Gastroesophageal sphincter (tissue), 4 donors: ENCODE measurements at places on chromosomes 4 and X. TPM values are rescaled to one million over a fixed set of nuclear protein-coding genes. Genes with fewer than 3 reads are reported as not detected.

- ATAC-seq, result no peak
Measured at GRCh38 chr4:168737806-168738172, 240.9 kb downstream of the PALLD start.

The VAMP7 gene
- 32.4 TPM for total RNA-seq

- no peak for ATAC-seq
Measured at GRCh38 chrX:118637997-118638396, 89.4 kb upstream of the IL13RA1 start.

DNA sequence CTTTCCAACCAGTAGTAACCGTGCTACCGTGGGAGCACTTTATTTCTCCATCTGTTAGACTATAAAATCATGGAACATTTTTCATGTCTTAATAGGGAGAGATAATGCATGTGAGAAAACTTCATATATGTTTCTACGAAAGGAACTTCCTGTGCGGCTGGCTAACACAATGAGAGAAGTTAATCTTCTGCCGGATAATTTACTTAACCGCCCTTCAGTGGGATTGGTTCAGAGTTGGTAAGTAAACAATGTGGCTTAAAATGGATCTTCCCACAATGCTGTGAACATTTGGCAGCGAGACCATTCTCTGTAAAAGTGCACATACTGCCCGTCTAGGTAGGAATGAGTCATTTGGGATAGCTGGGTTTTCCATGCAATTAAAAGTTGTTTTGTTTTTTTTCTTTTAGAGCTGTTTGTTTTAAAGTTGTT is 29.6 kb downstream of the PDK3 start:
- peak; percentile 79 for ATAC-seq

DNA sequence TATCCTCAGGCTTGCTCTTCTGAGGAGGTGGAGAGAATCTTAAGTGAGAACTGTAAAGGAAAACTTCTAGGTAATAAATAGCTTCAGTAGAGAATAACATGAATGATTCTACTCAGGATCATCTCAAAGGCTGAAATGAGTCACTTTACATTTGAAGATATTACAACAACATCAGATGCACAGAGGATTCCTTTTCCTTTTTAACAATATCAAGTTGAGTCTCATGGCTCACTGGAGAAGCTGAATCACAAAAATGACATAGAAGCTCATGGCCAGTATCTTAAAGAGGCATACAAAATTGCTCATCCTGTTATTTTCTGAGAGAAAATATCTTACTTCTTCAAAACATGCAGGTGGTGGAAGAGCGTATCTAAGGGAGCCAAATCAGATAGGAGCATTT is 72.5 kb upstream of the EMCN start:
- no peak for ATAC-seq

DNA sequence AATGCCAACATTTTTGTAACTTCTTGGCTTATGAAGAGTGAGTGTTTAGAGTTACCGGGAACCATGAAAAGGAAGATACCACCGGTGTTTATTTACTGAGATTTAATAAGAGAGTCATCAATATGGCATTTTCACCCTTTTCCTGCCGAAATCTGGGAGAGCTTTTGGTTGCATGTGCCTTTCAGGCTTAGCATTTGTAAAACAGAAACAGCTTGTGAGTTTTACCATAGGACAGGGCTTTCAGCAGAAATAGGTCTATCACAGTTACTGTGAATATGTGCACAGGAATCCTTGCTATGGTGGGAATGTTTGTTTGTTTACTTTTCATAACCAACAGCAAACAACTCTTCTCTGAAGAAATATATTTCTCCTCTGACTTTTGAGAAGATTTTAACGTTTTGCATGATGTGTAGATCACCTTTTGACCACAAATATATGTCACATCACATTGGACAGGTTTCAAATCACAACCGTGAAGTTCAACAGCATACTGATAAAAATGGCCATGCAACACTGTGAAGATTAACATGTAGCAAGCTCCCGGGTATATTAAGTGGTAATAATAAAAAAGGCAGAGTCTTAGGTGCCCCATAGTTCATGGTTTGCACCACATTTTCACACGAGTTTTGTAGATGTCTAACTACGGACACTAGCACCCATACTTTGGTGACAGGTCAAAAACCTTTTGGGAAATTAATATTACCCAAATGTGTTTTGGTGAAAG is 21.3 kb downstream of the ARHGAP24 start:
- no peak for ATAC-seq

- no peak for ATAC-seq
Measured at GRCh38 chr4:174859904-174860303, 30.9 kb upstream of the GLRA3 start.

The DIAPH2 gene
- total RNA-seq, result 81.9 TPM

DNA sequence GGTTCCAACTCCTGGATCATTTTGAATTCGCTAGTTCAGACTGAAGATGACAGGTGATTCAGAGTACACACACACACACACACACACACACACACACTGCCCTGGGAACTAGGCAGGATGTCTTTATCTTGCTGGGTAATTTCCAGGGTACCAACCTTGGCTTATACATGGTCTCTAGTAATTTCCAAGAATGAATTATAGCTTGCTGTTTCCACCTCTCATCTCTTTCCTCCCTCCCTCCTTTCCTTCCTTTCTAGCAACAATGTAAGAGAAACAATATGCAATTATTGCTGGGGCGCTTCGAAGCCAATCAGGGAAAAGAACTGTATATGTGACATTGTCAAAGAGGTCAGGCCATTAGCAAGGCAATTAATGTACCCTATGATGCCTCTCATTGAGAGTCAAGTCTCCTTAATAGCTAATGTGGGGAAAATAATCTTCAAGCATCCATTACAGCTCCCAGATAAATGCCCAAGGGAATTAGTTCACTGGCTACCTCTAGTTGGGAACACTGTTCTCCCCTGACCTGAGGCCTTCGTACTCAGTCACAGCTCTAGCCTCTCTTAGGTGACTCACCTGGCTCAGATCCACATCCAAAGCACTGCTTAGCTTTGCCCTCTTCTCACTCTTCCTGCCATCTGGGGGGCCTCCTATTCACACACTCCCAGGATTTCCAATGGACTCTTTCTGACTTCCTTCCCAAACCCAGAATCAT is 311.5 kb downstream of the PPP1R2C start:
- ATAC-seq, result no peak

DNA sequence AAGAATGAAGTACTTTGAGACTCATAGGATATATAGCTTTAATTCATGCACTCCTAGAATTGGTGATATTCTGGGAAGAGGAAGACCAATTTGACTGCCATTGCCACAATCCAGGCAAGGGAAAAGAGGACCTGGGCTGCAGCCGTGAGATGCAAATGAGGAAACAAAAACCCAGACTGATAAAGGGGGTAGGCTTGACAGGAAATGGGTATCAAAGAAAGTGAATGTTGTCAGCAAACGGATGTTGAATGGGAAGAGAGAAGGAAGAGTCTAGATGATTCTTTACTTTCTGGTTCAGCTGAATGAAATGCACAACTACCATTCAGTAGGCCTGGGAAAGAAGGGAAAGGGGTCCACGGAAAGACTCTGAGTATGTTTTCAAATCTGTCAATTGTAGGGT is 17.1 kb upstream of the ARHGEF6 start:
- ATAC-seq, result no peak

GRCh38 chrX:52031371-52031770 is 37.6 kb downstream of the MAGED4B start:
- no peak for ATAC-seq

DNA sequence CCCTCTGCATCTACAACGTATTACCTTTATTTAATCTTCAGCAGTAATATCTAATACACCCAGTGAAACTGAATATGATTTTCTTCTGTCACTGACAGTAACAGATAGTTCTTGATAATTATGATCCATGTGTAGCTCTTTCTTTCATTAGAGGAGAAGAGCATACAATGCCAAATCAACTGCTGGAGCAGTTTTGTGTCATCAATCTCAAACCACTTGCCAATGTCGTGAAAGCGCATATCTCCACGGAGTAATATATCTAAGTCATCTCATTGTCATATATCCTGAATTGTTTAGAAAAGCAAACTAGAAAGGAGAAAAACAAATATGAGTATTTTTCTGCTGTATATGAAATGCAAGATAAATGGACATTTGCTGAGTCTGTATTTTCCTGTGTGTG is 47.9 kb downstream of the DCAF8L1 start:
- ATAC-seq, result no peak

DNA sequence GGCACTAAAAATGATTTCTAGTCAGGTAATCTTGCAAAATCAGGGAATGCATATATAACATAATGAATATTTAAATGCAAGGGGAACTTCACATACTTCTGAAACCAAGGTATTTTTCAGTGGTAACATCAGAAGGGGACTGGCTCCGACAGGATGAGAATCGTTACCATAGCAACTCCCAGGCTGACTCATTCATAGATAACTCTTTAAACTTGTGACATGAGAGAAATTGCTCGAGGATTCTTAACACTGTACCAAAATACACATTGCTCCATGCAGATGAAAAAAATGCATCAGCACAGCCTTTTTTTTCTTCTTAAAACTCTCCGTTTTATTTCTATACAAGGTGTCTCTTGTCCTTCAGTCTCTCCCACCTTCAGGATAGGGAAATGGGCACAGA is 114.3 kb downstream of the GABRB1 start:
- no peak for ATAC-seq

GRCh38 chr4:171876636-171877035 is 63.4 kb downstream of the GALNTL6 start:
- ATAC-seq, result no peak

- ATAC-seq, result no peak
Measured at GRCh38 chr4:168853770-168854169, 156.3 kb downstream of the CBR4 start.

GRCh38 chrX:65731684-65732289 is 64.3 kb downstream of the MSN start:
- no peak for ATAC-seq

DNA sequence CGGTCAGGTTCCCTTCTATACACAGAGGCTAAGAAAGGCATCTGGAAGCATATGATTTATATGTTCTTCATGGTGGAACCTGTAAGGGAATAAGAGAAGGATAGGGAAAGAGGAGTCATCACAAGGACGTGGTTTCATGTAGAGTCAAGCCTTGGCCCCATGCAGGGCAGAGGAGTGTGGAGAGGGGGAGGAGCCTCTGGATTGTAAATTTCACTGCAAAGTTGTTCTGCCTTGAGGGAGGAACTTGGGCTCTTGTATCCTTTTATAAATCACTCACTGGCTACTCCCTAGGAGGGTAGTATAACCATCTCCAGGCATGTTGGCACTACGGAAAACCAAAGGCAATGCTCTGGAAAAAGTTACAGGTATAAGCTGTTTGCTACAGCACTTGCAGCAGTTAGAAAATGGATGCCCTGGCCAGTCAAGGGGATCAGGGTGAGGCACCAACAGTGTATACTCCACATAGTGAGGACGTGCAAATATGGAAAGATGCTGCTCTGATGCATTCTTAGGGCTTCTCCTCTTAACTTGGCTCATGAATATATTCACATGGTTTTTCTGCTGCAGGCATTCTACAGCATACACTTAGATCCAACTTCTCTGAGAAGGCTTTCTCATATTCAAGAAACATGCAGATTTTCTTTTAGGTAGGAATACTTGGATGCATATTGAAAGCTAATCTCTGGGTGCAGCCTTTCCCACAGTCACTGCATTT is 60.3 kb upstream of the ZNF81 start:
- no peak for ATAC-seq

The MECP2 gene
- 87.8 TPM for total RNA-seq

DNA sequence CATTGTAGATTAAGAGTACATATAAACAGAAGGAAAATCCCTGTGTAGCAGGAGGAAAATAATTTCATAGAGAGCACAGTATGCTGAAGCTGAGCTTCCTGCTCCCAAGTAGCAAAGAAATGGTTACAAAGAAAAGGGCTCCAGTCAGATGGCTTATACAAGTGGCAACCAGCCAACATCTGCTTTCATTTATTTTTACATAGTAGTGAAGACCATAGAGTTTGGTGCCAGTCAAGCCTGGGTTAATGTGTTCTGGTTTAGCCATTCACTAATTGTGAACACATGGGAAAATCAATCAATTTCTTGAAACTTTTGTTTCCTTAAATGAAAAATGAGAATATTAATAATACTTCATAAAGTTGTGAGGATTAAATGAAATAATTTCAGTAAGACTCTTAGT is 111.3 kb upstream of the ELOVL6 start:
- no peak for ATAC-seq

DNA sequence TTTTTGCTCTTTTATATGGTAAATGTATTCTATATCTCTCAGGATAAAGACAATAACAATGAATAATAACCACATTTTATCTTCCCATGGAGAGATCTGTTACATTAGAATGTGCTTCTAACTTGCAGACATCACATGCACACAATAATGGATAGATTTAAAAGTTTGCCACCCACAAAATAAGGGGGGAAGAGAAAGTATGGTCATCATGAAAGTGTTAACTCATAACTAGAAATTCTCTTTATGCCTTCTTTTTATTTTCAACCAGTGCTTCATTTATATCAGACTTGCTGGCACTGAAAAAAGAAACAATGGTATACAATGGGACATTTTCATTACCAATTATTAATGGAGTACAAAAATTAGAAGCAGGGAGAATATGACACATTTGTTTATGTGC is 470.0 kb downstream of the FAT4 start:
- no peak for ATAC-seq

GRCh38 chr4:150130933-150131332 is 52.7 kb downstream of the DCLK2 start:
- peak; percentile 79 for ATAC-seq

The FATE1 gene
- not detected for total RNA-seq

The NR0B1 gene
- total RNA-seq, result not detected

- ATAC-seq, result no peak
Measured at GRCh38 chrX:10230222-10230621, 73.4 kb downstream of the CLCN4 start.

DNA sequence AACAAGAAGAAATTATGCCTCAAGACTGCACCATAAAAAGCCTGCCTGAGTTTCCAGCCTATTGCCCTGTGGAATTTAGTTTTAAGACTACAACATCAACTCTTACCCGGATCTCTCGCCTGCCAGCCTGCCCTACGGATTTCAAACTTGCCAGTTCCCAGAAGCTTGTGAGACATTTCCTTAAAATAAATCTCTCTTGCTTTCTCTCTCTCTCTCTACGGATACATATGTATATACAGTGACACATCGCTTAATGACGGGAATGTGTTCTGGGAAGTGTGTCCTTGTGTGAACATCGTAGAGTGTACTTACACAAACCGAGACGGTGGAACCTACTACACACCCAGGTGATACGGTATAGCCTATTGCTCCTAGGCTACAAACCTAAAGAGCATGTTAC is 79.5 kb downstream of the CLNK start:
- ATAC-seq, result no peak

The HNRNPH2 gene
- 59.1 TPM for total RNA-seq

The RBM47 gene
- total RNA-seq, result 34.1 TPM

DNA sequence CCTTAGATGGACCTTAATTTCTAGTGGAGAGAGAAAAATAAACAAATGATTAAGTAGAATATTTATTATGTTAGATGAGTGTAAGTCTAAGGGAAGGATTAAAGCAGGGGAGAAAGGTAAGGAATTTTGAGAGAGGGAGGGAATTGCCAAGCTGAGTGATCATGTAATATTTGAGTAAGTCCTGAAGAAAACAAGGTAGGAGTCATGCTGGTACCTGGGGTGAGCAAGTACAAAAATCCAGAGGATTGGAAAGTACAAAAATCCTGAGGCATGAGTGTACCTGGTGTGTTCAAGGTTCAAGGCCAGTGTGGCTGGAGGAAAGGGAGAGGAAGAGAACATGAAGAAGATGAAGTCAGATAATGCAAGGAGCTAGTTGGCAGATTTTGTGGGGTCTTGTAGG is 87.2 kb upstream of the MYOZ2 start:
- ATAC-seq, result no peak
